ENCODE measurements at places on chromosomes 6 and 20.

GRCh38 chr20:1618479-1618878 is 1.3 kb downstream of the SIRPB1 start:
- DNase-seq = no peak

DNA sequence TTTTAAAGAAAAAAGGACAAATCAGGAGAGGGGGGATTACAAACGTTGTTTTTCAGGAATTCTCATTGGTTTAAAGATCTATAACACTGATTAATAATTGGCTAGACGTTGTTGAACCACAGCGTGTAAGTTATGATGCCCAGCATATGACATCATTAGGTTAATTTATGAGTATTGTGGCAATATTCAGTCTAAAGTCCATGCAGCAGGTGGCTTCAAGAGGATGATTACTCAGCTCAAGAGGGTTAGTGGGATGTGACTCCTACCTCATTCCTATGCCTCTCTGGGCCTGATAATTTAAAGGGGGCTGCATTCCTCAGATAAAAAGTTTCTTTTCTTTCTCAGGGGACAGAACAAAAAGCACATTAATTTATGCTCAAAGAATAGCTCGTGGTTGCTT is 1309.0 kb downstream of the EPHA7 start:
- no peak for DNase-seq

DNA sequence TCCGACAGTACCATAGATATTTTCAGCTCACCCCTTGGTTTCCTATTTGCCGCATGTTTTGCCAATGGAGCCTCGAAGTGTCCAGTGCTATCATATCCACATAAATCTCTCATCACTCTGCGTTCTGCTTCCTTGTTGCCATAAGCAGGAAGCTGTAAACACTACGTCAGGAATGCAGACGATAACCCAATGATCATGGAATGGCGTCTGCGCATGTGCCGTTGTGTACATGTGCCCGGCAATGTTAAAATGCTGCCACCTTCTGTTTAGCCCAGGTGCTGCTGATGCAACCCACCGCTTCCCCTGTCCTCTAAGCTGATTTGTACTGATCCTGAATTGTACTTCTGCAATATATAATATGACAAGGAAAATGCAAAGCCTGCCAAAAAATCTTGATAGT is 607.5 kb downstream of the HDGFL1 start:
- DNase-seq = no peak

DNA sequence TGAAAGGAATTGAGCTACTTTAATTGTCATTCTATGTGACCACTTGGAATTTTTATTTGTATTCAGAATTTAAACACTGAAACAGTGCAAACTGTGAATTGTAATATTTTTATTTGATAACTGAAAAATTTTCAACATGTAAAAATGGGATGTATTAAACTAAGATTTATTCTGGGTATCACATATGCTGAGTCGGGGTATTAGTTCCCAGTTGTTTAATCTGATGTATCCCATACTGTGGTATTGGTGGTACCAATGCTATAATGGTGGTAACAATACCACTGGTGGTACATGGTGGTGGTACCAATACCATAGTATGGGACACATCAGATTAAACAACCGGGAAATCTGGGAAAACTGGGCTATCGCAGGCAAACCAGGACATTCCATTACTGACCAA is 79.4 kb downstream of the CDC5L start:
- DNase-seq = no peak

GRCh38 chr6:33276581-33276863 is 401 bp upstream of the B3GALT4 start:
- DNase-seq = no peak

- DNase-seq = no peak
These were observed 32.2 kb downstream of the ATP9A start for GRCh38 chr20:51735728-51736600.

DNA sequence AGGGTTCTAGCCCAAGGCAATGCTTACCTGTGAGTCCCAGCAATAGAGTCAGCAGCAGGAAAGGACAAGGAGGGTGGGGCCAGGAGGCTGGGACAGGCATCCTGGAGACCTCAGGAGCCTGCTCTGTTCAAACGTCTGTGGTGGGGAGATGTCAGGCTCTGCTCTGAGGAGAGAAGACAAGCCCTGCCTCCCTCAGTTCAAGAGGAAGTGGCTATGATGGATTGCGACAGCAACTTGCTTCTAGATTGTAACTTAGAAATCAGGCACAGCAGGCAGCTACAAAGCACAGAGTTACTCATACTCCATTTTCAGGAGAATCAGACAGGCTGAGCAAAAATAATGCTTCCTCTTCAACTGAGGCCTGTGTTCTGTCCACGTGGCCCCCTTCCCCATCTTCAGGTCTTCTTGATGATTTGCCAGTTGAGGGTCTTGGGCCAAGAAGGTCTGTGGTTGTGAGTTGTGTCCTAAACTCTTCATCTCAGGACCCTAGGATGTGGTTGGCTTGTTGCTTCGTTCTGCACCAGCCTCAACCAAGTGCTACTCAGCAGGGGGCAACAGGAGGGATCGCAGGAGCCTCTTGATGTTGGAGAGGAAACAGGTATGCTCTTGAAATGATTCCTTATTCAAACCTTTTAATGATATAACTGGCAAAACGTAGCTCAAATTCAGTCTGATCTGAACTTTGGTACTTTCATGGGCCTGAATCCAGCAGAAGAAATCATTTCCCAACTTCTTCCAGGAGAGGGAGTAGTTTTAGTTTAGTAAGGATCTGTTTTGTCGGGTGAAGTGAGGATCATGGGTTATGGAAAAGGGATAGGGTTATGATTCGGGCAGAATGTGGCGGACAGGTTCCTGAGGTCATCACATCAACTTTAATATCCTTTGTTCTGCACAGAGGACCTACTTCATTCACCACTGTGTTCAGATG is 31.0 kb downstream of the SIRPB1 start:
- DNase-seq = no peak

- DNase-seq = no peak
These were observed 69.9 kb upstream of the HDAC2 start for GRCh38 chr6:114040871-114041270.

- no peak for DNase-seq
These were observed 24.7 kb downstream of the DACT2 start for GRCh38 chr6:168294901-168295300.

GRCh38 chr20:63682384-63683139 is 13.9 kb upstream of the TNFRSF6B start:
- DNase-seq = no peak

DNA sequence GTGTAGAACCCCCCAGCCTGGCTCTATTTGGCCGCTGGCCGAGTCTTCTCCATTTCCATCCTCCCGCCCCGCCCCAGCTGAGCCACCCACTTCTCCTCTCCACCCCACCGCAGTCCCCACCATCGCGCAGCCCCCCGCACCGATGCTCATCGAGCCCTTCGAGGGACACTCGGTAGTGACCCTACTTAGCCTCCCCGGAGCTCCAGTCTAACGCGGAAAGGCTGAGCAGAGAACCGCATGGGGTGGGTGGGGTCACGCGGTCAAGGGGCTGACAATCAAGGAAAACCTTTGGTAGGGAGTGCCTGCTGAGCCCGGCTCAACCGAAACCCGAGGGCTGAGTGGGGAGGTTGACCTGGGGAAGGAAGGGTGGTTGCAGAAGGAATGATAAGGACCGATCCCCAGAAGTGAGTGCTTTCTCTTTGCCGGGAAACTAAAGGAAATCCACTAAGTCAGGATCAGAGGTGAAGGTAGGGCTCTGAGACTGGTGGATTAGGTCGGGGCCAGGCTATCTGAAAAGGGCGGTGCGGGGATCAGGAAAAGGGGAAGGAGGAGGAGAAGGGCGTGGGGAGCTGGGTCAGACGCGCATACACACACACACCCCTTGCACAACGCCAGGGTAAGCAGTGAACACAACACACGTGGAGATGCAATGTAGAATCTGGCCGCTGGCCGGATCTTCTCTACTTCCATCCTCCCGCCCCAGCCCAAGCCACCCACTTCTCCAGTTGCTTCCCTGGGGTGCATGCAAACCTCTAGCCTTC is 49.8 kb downstream of the CPXM1 start:
- no peak for DNase-seq

DNA sequence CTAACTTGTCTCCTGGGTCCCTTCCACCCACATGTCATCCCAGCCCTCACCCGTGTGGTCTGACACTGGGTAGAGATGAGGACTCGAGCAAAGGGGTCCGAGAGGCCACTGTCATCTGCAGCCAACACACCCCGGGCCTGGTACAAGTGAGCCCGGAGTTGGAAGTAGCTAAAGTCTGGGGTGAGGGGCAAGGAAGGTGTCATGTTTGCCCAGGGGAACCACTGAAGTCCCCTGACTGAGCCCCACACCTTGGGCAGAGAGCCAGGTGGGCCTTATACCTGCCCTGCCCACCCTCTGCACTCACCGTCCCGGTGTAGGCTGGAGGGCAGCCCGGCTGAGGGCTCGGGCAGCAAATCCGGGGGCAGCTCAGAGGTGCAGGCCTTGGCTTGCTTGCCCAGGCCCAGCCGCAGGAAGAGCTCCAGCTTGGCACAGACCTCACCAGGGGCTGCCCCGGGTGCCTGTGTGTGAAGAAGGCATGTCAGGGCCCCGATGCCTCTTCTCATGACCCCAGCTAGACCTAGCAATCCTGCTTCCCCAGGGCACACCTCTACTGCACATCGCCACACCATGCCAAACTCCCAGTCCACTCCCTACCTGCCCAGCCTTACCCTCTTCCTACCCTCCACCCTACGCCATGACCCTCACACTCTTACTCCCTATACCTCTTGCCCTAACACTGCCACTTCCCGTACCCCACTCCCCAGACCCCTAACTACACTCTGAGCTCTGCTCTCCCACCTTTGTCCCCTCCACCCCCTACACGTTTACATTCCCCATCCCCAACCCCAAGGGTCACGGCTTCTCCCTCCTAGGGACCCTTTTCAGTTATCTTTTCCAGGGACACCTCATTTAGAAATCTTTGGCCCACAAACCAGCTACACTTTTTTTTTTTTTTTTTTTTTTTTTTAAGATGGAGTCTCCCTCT is 31.7 kb upstream of the SPAG4 start:
- no peak for DNase-seq

DNA sequence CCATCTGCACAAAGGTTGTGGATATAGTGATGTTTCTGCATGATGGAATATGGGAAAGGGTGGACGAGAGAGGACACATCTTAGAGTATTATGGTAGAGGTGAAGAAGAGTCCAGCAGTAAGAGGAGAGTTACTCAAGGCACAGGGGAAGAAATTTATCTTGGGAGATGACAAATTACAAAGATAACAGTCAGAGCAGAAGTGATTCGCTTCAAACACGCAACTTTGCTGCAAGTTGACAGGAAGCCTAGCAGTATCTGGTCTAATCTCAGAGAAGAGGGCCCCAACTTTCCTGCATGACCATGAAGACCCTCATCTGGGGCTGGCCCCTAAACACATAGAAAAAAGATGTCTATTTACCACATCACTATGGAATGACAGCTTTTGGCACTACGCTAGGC is 1.2 kb upstream of the CALHM6 start:
- DNase-seq = no peak

DNA sequence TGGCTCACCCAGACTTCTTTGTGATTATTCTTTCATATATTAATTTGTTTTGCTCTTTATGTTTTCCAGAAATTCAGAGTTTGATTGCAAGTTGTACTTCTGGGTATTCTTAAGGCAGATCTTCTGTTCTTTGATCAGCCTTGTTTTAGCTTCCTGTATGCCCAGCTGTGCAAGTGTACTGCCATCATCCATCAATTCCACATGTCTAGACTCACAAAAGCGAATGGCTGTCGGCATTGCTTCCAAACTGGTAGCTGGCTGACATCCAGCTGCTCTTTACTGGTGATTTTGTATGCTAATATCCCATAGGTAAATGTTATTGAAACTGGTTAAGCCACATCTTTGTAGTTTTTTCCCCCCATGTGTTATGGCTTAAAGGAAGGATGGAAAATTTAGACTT is 1084.8 kb upstream of the CITED2 start:
- DNase-seq = no peak

GRCh38 chr6:108782179-108783041 is 65.8 kb upstream of the ARMC2 start:
- DNase-seq = peak; percentile 83

DNA sequence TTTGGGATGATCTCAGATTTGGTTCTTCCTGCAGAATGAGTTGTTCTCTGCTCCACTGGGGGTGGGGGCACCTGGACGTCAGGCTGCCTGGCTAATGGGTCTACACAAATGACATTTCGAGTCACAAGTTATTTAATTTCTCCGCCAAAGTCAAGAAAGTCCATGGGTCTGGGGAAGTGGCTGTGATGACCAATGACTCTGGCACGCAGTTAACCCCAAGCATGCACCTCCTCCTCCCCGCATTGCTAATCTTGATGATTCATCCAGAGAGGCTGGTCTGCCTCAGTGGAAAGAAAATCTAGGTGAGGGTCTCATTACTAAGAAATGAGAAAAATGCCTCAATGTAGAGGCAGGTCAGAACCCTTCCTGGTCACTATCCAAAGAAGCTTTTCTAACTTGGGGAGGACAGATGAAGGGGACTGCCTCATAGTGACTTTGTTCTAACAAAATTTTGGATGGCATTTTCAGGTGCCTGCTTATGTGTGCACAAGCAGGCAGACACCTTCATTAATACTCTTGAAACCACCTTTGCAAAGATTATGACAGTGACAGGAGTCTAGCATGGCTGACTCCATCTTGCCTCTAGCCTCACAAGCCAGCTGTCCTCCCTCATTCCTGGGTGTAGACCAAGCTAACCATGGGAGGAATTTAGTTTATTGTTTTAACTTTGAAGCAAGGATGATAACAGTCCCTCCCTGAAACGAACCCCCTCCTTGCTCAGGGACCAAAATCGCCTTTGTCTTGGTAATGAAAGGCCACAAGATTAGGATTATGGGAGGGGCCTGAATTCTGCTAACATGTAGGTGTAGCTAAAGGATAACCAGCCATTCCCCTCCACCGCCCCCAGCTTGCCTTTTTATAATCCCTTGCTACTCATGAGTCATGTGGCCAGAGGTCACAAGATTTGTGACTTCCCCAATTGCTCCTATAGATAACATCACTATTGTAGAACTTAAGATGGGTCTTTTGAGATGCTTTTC is 98.6 kb upstream of the MRPS10 start:
- DNase-seq = peak; percentile 68

GRCh38 chr6:14933183-14933544 is 312.7 kb upstream of the JARID2 start:
- DNase-seq = no peak

DNA sequence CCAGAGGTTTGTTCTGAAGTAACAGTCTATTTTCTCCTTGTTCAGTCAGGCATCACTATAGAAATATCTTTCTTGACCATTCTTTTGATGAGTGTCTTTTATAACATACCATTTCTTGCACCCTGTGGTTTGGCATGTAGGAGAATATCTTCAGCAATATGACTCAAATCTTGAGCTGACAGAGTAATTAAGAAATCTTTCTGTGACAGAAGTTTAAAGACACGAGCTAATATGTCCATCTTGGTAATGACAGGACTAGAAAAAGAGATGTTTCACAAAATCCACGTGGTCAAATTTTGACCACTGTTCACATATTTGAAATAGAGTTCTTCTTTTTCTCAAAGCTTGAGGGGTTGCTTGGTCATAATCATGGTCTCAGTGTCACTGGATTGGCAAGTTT is 149.9 kb downstream of the MYB start:
- DNase-seq = no peak

Measured in activated T-cell treated with anti-CD3 and anti-CD28 coated beads, Interleukin-2, amount 50 U/mL, for 72 hours (primary cell).